Left lung (tissue), 14 donors: ENCODE measurements at places on chromosomes 16 and 17.

GRCh38 chr16:75044800-75045361 lies 46.1 kb downstream of the ZNRF1 start:
- peak; percentile 55 for DNase-seq

- no peak for DNase-seq
These were observed 713 bp downstream of the RHOT2 start for GRCh38 chr16:668519-669171.

DNA sequence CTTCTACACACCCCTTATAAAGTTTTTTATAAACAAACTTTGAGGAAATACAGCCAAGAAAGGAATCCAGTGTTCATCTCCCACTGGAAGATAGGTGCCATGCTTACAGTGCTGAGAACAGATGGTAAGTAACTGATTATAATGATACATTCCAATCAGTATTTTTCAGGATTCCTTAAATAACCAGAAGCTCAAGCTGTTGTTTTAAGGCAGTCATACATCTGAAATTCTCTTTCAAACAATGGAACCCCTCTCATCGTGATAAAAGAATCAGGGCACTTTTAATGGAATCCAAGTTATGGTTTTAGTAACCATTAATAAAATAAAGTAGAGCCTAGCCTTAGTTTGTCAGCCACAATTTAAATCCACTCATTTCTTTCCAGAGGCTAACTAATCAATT lies 56.1 kb upstream of the STAC2 start:
- no peak for DNase-seq

GRCh38 chr17:35742896-35743477 lies 10.1 kb downstream of the GAS2L2 start:
- no peak for DNase-seq

DNA sequence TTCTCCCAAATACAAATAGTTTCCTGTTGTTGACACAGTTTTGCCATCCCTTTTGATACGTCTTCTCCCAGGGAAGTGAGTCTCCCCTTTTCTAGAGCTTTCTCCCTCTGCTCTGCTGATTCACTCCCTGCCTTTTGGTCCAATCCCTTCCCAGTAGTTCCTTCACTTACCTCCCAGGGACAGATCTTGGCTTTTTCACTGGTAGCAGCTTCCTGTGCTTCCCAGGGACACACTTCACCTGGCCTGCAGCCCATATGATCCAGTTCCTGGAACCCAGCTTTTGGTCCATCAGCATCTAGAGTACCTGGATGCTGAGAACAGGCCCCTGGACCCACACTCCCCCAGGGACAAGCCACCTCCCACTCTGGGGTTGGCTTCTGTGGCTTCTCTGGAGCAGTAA lies 15.8 kb downstream of the GPR179 start:
- DNase-seq = no peak

DNA sequence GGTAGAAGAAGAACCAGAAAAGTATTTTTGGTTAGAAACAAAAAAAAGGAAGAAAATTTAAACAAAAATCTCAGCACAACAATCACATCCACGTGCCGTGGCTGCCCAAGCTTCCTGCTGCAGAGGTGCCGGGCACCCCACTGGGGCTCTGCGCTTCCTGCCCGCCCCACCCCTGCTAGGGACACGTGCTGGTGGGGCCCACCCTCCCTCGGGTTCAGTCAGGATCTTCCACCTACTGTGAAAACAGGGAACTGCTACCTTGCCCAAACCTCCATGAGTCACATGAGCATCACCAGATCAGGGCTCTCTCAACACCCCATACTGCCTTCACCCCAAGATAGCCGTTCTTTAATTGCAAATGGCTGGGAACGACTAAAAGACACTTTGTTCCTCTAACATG lies 24.4 kb upstream of the CYTH1 start:
- DNase-seq = peak; percentile 51

- DNase-seq = no peak
These were observed 22.2 kb downstream of the MARVELD3 start for GRCh38 chr16:71648162-71648561.

- peak; percentile 86 for DNase-seq
These were observed 5.0 kb downstream of the SLC5A2 start for GRCh38 chr16:31487720-31488467.

DNA sequence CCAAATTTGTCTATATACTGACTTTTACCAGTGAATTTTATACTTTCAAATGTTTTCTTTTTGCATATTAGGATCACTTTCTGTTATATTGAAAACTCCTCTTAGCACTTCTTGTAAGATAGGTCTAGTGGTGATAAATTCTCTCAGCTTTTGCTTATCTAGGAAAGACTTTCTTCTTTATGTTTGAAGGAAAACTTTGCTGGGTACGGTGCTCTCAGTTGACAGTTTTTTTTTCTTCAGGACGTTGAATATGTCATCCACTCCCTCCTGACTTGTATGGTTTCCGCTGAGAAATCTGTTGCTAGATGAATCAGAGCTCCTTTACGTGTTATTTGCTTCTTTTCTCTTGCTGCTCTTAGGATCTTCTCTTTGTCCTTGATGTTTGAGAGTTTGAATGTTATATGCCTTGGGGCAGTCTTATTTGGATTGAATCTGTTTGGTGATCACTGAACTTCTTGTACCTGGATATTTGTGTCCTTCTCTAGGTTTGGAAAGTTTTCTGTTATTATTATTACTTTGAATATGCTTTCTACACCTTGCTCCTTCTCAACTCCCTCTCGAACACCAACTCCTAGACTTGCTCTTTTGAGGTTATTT lies 44.0 kb upstream of the NACA2 start:
- no peak for DNase-seq

GRCh38 chr16:88192601-88193000 lies 190.2 kb upstream of the ZNF469 start:
- DNase-seq = no peak

- peak; percentile 83 for DNase-seq
These were observed 93.7 kb downstream of the PMP22 start for GRCh38 chr17:15171167-15172047.

GRCh38 chr16:50711040-50711439 lies 17.6 kb downstream of the NOD2 start:
- no peak for DNase-seq
